ENCODE measurements at places on chromosomes 3 and 15. TPM values are rescaled to one million over a fixed set of nuclear protein-coding genes. Genes with fewer than 3 reads are reported as not detected.

GRCh38 chr3:39982665-39983357 lies 173.4 kb downstream of the MYRIP start:
- DNase-seq = no peak

Gene IL17RB
- total RNA-seq = not detected

DNA sequence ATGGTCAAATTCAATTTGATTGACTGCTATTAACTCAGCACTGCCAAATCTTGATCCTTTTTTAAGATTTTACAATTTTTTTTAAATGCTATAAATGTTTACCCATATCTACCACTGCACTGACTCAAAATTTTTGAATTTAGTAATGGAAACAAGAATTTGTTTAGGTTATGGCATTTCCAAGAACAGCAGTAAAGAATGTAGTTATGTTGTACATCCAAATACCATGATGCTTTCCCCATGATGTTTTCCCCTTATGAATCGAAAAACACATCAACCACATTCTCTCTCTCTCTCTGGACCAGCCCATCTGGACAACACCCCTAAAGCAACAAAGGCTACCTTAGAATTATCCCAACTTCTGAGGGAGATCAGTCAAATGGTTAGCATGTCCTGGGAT lies 14.2 kb downstream of the CHRM5 start:
- DNase-seq = no peak

Gene BBS4
- total RNA-seq = 24.4 TPM

- no peak for DNase-seq
These were observed 3.1 kb downstream of the SNRK start for GRCh38 chr3:43289401-43289800.

- no peak for DNase-seq
These were observed 7.0 kb upstream of the NIPA2 start for GRCh38 chr15:22831473-22831872.

GRCh38 chr3:111968319-111969054 lies 10.3 kb upstream of the ABHD10 start:
- DNase-seq = no peak

Gene AGBL1
- total RNA-seq = not detected

DNA sequence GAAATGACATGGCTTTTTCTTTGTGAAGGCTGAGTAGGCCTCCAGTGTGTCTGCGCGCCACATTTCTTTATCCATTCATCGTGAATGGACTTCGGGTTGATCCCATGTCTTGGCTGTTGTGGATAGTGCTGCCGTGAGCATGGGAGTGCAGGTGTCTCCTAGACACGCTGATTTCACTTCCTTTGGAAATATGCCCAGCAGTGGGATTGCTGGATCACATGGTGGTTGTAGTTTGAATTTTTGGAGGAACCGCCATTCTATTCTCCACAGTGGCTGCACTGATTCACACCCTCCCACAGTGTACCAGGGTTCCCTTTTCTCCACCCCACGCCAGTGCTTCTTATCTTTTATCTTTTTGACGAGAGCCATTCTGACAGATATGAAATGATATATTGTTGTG lies 171.7 kb downstream of the NSMCE3 start:
- no peak for DNase-seq

GRCh38 chr3:68121287-68121686 lies 466.9 kb upstream of the SUCLG2 start:
- DNase-seq = no peak

- DNase-seq = no peak
These were observed 33.8 kb downstream of the SLC9A9 start for GRCh38 chr3:143814443-143814889.

DNA sequence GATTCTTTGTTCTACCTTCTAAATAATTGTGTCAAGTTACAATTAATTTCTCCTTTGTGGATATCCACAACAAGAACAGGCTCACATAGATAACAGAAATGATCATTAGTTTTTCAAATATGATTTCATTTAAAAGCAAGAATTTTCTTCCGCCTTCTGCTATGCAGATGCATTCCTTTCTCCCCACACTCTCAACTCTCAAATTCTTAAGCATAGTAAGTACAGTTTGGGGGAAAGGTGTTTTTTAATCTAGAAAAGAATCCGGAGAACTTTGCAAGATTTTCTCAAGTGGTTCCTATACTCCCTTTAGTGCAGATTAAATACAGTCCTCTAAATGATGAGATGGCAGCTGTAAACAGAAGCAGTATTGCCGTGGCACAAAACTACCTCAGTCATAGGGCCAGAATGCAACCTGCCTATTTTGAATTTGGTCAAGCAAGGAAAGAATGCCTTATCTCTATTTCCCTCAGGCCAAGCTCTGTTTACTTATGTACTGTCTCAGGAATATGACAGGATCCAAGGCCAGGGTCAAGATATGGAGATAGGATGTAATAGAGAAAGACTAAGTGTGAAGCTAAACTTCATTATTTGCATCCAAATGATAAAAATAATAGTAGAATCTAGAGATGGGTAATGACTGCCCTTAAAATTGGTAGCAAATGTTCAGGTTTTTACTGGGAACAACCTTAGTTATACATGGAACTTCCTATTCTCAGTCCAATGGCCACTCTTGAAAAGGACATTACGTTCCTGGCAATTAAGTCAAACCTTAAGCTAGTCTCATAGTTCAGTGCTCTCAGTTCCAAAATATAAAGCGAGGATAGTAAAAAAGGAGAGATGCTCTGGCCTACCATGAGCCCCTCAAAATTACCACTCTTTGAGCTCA lies 77.3 kb upstream of the PHLDB2 start:
- DNase-seq = no peak

Gene NPAP1
- total RNA-seq = not detected

DNA sequence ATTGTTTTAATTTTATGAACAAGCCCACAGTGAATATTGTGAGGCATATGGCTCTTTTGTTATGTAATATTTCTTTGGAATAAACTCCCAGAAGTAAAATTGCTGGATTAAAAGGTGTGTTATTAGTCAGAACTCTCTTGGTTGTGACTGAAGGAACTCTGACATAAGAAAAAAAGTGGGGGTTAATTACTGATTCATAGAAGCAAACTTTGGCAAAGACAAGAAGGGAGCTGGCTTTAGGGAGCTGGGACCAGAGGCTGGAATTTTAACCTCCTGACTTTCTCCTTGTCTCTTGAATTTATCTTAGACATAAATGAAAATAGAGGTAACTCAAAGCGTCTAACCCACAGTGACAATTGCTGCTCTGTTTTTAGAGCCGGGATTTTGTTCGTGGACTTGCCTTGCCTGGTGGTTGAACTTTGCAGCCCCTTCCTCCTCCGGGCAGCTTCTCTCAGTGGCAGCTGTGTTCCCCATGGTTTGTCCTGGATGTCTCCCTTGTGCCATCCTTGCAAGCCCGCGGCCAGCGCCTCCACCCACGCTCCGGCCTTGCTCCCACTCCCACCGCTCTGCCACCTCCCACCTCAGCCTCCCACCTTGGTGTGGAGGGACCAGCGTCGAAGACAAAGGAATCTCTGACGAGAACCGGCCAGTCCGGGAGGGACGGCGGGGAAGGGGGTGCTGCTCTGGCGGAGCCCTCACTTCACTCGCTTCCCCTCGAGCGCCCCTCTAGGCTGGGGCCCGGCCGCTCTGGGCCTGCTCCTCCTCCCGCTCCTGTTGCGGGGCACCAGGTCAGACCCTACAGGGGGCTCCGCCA lies 28.0 kb downstream of the ARHGAP31 start:
- peak; percentile 41 for DNase-seq

DNA sequence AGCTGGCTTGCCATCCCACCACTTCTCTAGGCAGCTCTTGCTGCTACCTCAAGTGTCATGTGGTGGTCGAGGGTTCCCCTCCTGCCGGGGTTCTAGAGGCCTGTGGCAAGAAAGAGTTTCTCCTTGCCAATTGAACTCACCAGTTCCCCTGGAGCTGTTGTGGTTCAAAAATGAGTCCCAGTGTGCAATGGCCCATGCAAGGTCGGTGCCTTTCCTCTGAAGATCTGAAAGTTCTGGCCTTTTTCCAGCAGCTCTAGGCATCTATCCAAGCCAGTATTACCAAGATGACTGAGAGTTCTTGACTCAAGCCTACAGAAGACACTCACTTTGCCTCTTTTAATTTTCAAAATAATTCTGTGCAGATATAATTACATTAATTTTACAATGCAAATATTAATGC lies 163.6 kb downstream of the KCNMB2 start:
- peak; percentile 81 for DNase-seq

DNA sequence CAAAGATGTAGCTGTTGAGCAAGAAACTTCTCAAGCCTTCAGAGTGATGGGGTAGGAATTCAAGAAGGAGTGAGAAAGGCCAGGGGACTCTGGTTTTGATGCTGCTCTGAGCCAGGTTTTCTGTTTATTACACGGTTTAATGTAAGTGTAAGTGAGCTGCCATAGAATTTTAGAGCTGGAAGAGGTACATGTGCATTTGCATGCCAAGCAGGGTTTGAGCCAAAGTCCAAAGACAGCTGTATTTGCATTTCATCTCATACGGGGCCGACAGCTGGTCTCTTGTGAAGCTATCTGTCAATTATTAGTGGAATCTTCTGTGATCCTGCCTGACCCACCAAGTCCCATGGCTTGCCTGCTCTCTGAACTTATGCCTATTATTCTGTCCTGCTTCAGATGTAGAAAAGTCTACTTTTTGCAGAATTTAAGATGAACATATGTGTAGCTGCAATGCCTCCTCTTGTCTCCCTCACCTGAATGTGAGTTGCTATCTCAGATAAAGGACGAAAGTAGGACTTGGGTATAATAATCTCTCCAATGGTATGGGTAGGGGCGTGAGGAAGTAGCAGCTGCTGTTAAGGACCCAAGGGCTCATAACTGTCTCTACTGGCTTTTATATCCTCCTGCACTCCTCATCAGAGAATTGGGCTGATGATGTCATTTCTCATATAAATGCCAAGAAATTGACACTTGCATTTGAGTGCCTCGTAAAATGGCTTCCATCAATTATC lies 160.0 kb downstream of the SQOR start:
- DNase-seq = no peak

DNA sequence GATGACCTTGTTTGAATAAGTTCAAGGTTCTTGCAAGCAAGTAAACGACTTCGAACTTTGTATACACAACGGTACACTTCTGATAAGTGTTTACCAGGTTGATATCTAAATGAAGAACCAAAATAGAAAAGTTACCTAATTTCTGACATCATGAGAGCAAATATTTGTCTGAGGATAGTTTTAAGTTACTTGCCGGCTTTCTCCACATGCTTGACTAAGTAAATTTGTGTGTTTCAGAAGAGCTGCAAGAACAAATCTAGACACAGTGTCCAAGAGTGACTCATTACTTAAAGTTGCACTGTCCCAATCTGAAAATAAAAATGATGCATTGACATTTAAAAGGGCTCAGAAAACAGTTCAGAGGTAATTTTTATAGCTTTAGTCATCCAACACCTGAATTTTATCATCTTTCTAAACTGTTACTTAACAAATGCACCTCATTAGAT lies 115.1 kb downstream of the HERC1 start:
- peak; percentile 11 for DNase-seq

Gene TIMP4
- 0.10 TPM for total RNA-seq

DNA sequence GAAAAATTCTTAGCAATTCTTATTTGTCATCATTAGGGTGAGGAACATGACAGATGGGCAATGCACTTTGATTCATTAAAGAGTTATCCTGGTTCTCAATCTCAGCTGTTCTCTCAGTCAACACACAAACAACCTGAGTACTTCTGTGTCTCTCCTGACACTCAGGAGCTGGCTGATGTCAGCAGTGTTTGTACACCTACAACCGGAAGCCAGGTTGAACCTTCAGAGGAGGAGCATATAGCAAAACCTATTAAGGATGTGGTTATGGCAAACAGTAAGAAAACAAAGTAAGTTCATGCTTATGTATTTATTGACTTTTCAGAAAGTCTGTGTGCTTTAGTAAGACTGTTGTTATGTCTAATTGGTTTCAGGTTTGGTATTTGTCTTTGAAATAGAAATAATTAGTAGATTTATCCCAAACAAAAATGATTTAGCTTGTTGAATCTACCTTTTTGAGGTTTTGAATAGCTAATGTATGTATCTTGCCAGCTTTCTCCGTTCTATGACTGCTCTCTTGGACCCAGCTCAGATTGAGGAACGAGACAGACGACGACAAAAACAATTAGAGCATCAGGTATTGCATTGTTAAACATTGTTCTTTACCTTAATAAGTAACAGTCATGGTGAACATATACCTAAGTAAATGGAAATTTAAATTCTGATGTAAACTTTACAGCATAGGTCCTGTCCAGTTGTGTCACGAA lies 36.6 kb downstream of the CCDC66 start:
- no peak for DNase-seq

Gene FETUB
- total RNA-seq = not detected

Gene RARRES1
- 3.7 TPM for total RNA-seq

DNA sequence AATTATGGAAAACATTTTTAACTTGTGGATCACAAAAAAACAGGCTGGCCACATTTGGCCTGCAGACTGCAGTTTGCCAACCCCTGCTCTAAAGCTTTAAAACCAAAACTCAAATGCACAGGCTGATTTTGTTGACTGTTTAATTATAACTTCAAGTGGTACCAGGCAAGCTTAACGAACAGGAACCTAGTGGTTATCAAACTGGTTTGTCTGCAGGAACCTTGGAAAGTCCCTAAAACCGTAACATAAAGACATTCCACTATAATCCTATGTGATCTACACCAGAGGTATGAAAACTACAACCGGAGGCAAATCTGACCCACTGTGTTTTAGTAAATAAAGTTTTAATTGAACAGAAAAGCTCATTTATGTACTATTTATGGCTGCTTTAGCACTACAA lies 52.4 kb downstream of the TBL1XR1 start:
- peak; percentile 32 for DNase-seq

DNA sequence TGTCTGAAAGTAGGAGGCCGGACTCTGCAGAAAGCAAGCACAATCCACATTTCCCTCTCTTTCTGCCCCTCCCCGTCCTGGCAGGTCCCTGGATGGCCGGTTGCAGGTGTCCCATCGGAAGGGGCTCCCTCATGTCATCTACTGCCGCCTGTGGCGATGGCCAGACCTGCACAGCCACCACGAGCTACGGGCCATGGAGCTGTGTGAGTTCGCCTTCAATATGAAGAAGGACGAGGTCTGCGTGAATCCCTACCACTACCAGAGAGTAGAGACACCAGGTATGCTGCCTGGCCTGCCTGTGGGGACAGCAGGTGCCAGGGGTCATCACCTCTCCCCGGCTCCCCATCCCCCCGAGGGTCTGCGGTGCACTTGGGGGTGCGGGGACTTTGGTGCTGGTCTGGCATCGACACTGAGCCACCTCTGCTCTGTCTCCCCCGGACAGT lies 89.6 kb downstream of the AAGAB start:
- no peak for DNase-seq

GRCh38 chr3:19399356-19399755 lies 251.0 kb downstream of the KCNH8 start:
- DNase-seq = no peak

Gene GRK7
- total RNA-seq = not detected

Gene MRPL3
- 194 TPM for total RNA-seq

Gene CALML4
- 1.4 TPM for total RNA-seq

DNA sequence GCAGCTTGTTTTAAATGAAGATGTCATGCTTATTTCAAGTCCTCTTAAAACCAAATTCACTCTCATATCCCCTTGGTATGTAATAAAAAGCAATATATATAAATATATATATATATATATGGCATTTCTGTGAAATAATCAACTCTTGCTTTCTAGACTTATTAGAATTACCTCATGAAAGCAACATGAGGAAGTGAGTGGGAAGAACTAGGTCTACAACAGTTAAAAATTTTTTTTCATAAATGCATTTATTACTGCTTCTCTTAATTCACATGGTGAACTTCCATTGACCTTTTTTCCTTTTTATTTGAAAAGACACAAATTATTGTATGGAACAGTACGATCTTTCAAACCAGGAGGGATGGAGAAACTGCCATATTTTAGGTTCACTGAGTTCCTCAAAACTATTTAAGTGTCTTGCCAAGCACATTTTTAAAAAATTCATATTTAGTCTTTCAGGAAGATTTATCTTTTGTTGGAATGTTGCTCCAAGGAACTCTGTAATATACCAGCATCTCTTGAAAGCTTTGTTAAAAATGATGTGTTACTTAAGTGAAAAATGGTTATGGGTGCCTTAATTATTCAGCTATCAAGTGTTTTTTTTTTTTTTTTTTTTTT lies 185.2 kb downstream of the GHSR start:
- DNase-seq = no peak

Data from RPMI7951 (cell line).